Activated CD8-positive, alpha-beta T cell treated with anti-CD3 and anti-CD28 coated beads, Interleukin-2, amount 10 ng/mL, durations not matched to agents 7 days and 5 days (primary cell): ENCODE measurements at places on chromosomes 16 and 17. TPM values are rescaled to one million over a fixed set of nuclear protein-coding genes. Genes with fewer than 3 reads are reported as not detected.

The CES3 gene
- 2.4 TPM for total RNA-seq

The EME2 gene
- total RNA-seq, result 31.8 TPM

The GJC1 gene
- 1.6 TPM for total RNA-seq

The ASPA gene
- not detected for total RNA-seq

The SCARF1 gene
- 5.3 TPM for total RNA-seq

The WSCD1 gene
- not detected for total RNA-seq

The SEPTIN1 gene
- total RNA-seq, result 342 TPM

The CCDC144A gene
- total RNA-seq, result 0.47 TPM

The TBC1D26 gene
- total RNA-seq, result not detected

The PNMT gene
- total RNA-seq, result not detected

The TP53TG3 gene
- total RNA-seq, result not detected

The ZSCAN10 gene
- total RNA-seq, result 0.26 TPM

The SPEM3 gene
- total RNA-seq, result not detected

The HOXB7 gene
- total RNA-seq, result 0.87 TPM

The NOXO1 gene
- not detected for total RNA-seq

The PYDC1 gene
- not detected for total RNA-seq

The BRD7 gene
- 90.4 TPM for total RNA-seq

The SMTNL2 gene
- not detected for total RNA-seq

The GAS7 gene
- total RNA-seq, result 0.61 TPM

The SLC26A11 gene
- 1.4 TPM for total RNA-seq

The ZG16 gene
- total RNA-seq, result not detected

The C16orf89 gene
- not detected for total RNA-seq

The NTN1 gene
- total RNA-seq, result not detected

The ODAD4 gene
- total RNA-seq, result 0.97 TPM

The CSH1 gene
- not detected for total RNA-seq

The PERCC1 gene
- 0.37 TPM for total RNA-seq

The CTRB2 gene
- not detected for total RNA-seq

The MTSS2 gene
- 6.0 TPM for total RNA-seq

The KRTAP2-3 gene
- total RNA-seq, result not detected

The KRT36 gene
- not detected for total RNA-seq

The STH gene
- total RNA-seq, result not detected

The CMTM2 gene
- 0.82 TPM for total RNA-seq

The CBLN1 gene
- not detected for total RNA-seq

The ARSG gene
- total RNA-seq, result 9.1 TPM

The HCRT gene
- not detected for total RNA-seq

The TNFSF12 gene
- total RNA-seq, result 100 TPM

The GDPD3 gene
- total RNA-seq, result 10.5 TPM

The SPNS3 gene
- total RNA-seq, result 26.8 TPM

The PPP1R9B gene
- total RNA-seq, result 113 TPM

The EPOP gene
- total RNA-seq, result 11.4 TPM

The CFAP97D1 gene
- total RNA-seq, result not detected

The RAB40B gene
- total RNA-seq, result 1.3 TPM

The SOST gene
- not detected for total RNA-seq

The WBP2 gene
- total RNA-seq, result 68.6 TPM
